DMS153 (cell line): ENCODE measurements at places on chromosomes 7 and 10.
A peak's percentile ranks its signal among the peaks of the same experiment; 100 is the strongest.

GRCh38 chr7:47634273-47634672, 52.4 kb upstream of the TNS3 start:
- no peak for DNase-seq

DNA sequence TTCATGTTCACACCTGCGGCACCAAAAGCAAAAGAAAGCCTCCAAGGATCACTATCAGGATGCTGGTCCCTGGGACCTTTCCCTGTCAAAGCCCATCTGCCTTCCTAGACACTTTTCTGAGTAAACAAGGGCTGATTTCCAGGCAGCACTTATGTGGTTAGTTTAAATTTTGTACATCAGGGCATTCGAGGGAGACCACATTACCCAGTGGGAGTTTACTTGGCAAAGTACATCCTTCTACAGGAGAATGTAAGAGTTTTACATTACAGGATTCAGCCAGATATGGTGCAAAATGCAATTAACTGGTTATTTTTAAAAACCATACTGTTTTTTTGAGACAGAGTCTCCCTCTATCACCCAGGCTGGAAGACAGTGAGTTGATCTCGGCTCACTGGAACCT, 132.1 kb downstream of the CSTF2T start:
- no peak for DNase-seq

GRCh38 chr7:20788420-20788990, 1.8 kb upstream of the SP8 start:
- no peak for DNase-seq

- no peak for DNase-seq
Measured at GRCh38 chr7:44769376-44769775, 20.7 kb downstream of the ZMIZ2 start.

DNA sequence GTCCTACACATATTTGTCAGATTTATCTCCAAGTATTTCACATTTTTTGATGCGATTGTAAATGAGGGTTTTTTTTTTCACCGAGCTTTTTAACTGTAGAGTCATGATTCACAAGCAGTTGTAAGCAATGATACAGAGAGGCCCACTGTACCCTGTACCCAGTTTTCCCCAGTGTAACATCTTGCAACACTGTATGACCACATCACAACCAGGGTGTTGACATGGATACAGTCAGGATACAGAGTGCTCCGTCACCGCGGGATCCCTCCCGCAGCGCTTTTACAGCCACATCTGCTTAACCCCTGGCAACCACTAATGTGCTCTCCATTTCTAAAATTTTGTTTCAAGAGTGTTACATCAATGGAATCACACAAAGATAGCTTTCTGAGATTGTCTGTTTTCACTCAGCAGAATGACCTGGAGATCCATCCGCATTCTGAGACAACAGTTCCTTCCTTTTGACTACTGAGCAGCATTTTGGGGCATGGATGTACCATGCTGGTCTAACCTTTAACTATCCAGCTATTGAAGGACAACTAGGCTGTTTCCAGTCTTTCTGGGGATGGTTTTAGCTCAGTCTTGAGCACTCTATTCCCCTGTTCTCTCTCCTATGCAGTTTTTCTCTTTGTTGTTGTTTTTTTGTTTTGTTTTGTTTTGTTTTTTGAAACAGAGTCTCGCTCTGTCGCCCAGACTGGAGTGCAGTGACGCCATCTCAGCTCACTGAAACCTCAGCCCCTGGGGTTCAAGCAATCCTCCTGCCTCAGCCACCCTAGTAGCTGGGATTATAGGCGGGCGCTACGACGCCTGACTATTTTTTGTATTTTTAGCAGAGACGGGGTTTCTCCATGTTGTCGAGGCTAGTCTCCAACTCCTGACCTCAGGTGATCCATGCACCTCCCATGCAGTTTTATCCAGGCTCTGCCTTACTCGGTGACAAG, 25.9 kb downstream of the GPRIN2 start:
- no peak for DNase-seq

DNA sequence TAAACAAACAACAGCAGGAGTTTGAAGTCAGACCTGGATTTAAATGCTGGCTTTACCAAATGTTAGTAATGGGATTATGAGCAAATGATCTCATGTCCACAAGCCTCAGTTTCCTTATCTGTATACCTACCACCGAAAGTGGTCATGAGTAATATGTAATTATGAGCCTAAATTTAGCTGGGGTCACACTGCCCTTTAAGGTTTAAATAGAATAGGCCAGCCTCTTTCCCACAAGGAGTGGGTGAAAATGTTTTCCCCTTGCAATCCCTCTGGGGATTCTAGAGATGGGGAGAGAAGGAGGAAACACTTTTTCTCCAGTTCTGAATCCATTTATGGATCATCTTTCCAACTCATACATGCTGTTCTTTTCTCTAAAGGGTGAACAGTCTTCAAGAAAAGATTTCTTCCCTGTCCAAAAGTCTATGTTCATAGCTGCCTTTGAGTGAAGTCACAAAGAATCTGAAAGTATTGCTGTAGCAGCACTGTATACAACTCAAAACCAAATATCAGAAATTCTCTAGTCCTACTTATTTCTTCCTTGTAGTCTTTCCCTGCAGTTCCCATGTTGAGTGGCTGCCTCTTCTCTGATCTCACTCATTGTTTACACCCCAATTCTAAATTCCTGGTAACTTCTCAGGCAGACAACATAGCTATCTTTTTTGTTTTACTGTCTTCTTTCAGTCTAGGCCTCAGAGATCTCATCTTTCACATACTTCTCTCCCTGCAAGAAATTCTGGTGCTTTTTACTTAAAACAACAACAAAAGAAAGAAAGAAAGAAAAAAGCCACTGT, 7.4 kb upstream of the TSPAN12 start:
- no peak for DNase-seq

DNA sequence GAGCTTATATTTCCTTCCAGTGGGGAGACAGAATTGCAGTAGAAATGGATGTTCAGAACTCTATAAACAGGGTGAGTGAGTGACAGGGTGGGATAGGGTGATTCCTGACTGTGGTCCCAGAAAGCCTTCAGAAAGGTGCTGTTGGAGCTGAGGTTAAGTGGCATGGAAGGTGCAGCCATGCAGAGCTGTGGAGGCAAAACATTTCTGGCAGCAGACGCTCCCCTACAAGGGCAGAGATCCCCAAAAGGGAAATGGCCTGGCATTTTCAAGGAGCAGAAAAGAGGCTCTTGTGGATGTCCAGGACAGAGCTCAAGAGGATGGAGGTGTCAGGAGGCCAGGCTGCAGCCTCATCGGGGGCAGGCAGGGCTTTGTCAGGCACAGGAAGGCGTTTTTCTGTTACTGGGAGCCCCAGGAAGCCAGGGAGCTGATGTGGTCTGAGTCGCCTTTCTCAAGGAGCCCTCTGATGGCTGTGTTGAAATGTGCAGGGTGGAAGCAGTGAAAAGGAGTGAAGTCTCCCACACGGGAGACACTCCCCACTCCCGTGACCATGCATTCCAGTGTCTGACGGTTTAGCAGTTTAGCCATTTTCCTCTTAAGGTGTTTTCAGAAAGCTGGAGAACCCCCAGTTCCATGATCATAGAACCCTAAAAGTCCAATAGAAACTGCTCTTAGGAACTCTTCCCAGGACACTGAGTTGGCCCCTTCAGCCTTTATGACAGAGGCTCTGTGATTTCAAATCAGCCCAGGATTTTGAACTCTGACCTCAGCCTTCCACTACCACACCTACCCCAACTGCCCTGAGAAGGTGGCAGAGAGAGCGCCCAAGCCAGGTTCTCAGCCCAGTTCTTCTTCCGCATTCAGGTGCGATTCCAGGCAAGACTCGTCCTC, 96.2 kb downstream of the C10orf105 start:
- no peak for DNase-seq

- DNase-seq = no peak
Measured at GRCh38 chr7:107668296-107668695, 7.7 kb downstream of the SLC26A4 start.

GRCh38 chr7:99120501-99120900, 23.4 kb downstream of the SMURF1 start:
- no peak for DNase-seq

DNA sequence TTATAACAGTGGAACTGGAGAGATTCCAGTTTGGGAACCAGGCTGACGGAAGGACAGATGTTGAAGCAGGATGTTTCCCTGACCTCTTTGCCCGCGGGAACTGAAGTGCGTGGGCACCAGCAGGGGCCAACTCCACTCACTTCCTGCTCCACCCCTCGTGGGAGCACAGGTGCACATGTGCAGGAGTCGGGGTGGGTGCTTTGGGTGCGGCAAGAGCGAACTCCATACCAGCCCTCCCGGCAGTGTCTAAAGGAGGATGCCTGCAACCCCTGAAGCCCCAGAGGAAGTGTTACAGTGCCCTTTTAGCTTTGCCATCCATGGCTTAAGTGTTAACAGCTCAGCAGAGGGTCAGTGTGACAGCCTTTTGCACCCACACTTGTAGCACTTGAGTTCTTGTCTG, 27.4 kb upstream of the UBE3C start:
- peak; percentile 2 for DNase-seq

DNA sequence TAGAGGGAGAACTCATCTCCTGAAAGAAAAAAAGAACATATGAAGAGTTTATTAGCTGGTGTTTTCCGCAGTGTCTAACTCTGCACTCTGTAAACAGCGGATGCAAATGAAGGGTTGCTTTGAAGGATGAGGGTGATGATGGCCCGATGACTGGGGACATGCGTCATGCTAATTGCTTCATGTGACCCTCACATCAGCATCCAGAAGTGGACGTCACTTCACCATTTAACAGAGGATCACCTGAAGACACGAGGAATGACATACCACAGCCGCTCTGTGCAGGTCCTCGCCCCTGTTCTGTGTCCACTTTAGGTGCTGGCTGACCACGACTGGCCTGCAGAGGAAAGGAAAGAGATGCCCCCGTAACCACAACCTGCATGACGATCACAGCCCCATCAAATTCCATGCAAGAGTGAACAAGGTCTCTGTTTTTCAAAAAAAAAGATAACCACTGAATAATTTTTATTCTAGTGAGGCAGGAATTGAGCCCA, 82.9 kb downstream of the KLF6 start:
- DNase-seq = no peak

DNA sequence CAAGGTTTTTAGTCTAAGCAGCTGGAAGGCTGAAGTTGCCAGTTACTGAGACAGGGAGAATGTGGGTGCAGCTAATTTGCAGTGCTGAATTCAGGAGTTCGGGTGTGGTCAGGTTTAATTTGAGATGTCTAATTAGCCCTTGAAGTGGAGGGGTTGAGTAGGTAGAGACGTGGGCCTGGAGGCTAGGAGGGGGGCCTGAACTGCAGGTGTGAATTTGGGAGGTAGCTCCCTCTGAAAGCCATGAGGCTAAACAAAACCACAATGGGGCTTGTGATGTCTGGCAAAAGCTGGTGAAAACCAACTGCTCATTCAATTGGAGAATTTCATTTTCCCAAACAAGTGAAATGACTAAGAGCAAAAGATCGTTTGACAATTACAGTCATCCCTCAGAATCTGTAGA, 246.0 kb upstream of the NFE2L3 start:
- DNase-seq = no peak

DNA sequence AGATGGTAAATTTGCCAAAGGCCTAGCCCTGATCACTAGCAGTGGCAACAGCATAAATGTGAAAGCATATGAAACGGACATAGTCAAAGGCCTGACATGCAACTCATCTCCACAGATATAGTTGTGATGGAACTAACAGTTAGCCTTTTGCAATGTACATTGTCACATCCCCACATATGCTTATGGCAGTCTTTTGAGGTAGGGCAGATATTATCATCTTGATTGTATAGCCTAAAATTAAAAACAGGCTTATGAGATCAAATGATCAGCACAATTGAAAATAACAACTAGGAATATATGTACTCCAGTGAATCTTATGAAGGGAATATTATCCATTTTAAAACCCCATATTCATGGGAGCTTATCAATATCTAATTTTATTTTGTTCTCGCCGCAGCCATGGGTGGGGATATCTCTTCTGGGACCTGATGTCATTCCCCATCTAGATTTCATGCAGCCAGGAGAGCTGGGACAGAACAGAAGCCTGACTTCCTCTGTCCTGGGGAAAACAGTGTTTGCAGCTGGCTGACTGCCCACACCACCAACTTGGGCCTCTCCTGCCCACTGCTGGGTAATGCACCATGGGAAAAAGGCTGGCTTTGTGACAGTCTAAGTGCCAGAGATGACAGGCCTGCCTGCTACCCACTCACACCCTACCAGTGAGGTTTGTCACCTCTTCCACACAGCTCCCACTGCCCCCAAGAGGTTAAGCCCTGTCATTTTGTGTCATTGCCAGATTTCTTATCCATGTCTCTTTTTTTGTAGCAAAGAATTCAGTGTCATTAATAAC, 180.2 kb upstream of the FZD1 start:
- no peak for DNase-seq

DNA sequence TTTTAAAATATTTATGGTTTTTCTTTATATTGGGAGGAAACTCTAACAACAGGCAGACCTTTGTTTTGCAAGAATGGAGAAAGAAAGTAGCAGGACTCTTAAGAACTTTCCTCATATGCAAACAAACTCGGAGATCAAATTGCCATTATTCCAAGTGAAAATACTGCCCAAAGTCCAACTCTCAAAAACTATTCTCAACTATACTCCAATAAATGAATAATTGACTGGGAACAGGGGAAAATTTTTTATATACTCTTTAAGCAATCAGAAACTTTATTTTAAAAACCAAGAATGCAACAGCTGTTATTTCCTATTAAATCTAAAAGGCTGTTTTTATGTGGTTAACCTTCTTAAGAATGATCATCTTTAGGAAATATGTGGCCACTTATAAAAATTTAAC, 101.9 kb downstream of the COL28A1 start:
- no peak for DNase-seq

GRCh38 chr7:43108255-43109011, 4.0 kb upstream of the HECW1 start:
- DNase-seq = peak; percentile 44

DNA sequence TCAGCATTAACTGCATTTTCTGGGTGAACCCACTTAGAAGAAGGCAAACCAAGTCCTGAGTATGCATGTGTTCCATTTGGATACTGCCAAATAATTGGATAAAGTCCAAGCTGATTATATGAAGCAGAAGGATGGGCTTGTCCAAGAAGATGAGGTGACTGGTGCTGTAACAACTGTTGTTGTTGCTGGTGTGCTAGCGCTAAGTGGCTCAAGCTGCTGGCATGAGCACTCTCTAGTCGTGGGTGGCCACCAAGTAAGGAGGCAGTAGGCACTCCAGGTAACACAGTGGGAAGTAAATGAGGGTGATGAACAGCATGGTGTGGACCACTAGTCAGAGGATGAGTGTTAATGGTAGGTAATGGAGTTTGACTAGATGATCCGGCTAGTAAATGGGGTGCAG, 80.4 kb downstream of the NRBF2 start:
- DNase-seq = no peak

- DNase-seq = no peak
Measured at GRCh38 chr10:71201849-71202248, 10.5 kb upstream of the UNC5B start.

GRCh38 chr10:84292502-84292901, 35.9 kb upstream of the CCSER2 start:
- DNase-seq = no peak

- no peak for DNase-seq
Measured at GRCh38 chr10:70673043-70673928, 980 bp downstream of the ADAMTS14 start.

DNA sequence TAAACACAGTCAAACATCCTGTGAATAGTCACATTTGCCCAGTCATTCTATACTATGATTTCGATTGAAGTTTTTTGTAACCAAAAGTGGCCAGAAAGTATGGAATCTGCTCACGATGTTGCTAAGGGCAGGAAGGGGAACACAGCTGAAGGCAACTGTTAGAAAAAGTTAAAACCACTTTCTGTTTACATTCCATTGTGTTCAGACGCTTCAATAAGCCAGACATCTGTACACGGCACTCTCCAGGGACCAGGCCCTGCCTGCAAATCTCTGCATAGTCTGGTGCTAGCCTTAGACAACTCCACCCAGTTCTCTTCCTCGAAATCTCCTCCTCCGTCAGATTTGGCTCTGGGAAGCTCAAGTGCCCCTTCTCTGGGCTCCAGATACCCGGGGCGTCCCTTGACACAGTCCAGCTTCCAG, 17.1 kb upstream of the TMEM120A start:
- no peak for DNase-seq
